Activated CD4-positive, alpha-beta T cell treated with anti-CD3 and anti-CD28 coated beads for 48 hours (primary cell): ENCODE measurements at places on chromosomes 5 and 9.

DNA sequence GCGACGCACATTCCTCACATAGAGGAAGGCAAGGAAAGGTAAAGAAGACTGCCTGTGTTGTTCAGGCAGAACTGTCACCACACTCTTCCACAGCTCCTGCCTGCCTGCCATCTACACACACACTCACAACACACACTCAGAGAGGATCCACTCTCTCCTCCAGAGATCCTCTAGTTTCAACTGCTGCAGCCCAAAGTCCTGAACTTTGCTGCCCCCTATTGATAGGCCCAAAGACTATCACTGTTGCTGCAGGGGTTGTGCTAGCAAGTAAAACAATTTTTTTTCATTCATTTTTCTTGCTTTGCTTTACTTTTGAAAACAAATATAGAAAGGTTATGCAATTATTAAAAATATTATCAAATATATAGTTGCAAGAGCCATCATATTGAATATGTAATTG lies 5.9 kb upstream of the CFAP90 start:
- peak; percentile 48 for DNase-seq

DNA sequence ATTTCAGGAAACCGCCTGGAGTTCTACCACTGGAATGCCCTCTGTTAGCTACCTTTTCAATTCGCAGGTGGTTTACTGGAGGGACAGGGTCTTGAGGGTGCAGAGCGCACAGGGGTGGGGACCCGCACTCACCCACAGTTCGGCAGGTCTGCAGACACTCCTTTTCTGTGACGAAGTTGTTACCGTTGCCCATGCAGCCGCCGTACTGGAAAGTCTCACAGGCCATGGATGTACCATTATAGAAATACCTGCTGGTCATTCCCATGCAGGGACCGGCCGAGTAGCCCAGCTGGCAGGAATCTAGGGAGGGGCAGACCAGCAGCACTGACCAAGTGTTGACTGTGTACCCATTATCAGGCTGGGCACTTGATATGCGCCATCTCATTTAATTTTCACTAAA lies 16.8 kb downstream of the AMBP start:
- DNase-seq: no peak

DNA sequence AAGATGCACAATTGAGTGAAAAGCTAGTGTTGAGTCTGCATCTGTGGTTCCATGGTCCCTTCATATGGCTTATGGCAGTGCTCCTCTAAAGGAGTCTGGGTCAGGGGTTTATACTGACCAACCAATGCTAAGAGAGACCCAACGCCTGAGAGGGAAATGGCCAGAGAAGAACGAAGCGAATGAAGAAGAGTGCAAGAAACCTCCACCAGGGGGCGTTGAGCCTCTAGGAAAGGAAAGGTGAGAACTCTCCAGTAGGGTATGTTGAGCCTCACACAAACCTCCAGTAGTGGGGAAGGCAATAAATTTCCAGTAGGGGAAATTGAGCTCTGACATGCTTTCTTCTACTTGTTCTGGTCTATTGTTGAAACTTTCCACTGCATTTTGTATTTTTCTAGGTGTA lies 470.6 kb downstream of the PRDM9 start:
- DNase-seq: peak; percentile 37

- DNase-seq: no peak
Measured at GRCh38 chr9:95903398-95903797, 27.9 kb downstream of the ERCC6L2 start.
